ENCODE measurements at places on chromosomes 6 and 20. TPM values are rescaled to one million over a fixed set of nuclear protein-coding genes. Genes with fewer than 3 reads are reported as not detected.

The B3GAT2 gene
- not detected for total RNA-seq

The THEMIS gene
- total RNA-seq = not detected

The TBC1D20 gene
- 45.8 TPM for total RNA-seq

The PNISR gene
- 70.1 TPM for total RNA-seq

The PAK5 gene
- total RNA-seq = not detected

The TINAG gene
- not detected for total RNA-seq

The VEGFA gene
- 390 TPM for total RNA-seq

The TAGAP gene
- not detected for total RNA-seq

The MARCKS gene
- 194 TPM for total RNA-seq

The ZSCAN23 gene
- total RNA-seq = 7.4 TPM
